ENCODE measurements at places on chromosomes 7 and 10.

DNA sequence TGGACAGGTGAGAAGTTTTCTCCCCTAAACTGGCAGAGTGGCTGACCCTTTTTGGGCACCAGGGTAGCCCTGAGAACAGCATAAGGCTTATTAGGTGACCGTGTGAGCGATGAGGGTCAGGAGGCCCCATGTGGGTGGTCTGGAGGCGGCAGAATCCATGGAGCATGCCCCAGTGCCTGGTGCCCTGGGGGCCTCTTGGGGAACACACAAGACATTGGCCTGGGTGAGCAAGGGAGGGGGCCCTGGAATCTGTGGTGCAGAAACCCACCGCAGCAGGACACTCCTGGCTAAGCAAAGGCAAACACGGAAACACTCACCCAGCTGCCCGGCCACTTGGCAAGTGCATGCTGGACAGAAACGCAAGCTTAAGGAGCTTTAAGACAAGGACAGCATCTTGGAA lies 29.5 kb downstream of the YKT6 start:
- no peak for DNase-seq

- DNase-seq = no peak
Observed at GRCh38 chr10:117757086-117757720, 214.7 kb downstream of the EMX2 start.

DNA sequence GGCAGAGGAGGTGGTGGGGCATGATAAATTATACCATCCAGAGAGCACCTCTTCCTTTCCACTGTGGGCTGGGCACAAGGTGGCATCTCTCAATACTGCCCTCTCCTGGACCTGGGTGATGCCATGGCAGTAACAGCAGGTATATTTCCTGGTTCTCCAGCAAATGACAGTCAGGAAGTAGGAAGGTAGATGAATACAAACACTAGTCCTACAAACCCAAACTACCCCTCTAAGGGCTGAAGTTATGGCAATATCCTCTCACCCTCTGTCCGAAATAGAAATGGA lies 1004.9 kb downstream of the KCNMA1 start:
- DNase-seq = no peak

- DNase-seq = no peak
Observed at GRCh38 chr7:7761340-7761973, 43.0 kb upstream of the RPA3 start.

GRCh38 chr10:11677480-11677879 lies 64.7 kb upstream of the ECHDC3 start:
- DNase-seq = no peak

Data from esophagus squamous epithelium (tissue), 5 donors.